ENCODE measurements at places on chromosomes 12 and 14.
A peak's percentile ranks its signal among the peaks of the same experiment; 100 is the strongest.

GRCh38 chr12:24537083-24537860, 411.6 kb downstream of the BCAT1 start:
- no peak for DNase-seq

- DNase-seq: no peak
Measured at GRCh38 chr14:62854951-62855350, 190.3 kb downstream of the KCNH5 start.

- DNase-seq: no peak
Measured at GRCh38 chr12:123645878-123646277, 12.2 kb downstream of the GTF2H3 start.

- no peak for DNase-seq
Measured at GRCh38 chr14:95318399-95319311, 1.1 kb downstream of the CLMN start.

GRCh38 chr14:58884442-58884841, 246.7 kb downstream of the DACT1 start:
- DNase-seq: no peak

DNA sequence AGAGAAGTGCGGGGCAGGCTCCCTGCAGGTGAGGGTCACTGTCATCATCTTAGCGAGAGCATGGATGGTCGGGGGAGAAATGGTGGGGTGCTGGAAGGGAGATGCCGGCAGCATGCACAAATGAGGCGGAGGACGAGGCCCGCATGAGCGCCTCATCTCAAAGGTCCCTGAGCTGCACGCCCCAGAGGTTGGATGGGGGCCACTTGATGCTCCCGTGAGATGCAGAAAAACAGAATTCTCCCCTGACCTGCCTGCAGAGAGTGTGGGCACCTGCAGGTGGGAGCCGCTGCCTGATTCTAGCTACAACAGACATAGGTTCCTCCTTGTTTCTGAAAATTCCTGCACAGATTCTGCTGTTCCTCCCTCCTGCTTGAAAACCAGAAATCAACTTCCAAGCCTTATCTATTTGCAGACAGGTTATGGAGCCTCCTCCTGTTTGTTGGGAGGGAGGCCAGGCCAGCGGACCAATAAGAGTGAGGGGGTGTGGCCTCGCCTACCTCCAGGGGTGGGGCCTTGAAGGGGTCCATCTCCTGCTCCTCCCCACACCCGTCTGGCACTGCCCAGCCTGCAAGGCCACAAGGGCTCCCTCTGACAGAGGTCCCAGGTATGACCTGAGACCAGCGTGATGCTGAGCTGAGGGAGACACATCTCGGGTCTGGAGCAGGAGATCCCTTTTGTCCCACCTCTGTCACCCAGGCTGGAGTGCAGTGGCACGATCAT, 67.2 kb downstream of the KDM2B start:
- DNase-seq: peak; percentile 18

GRCh38 chr14:102645746-102646440, 53.4 kb downstream of the RCOR1 start:
- peak; percentile 22 for DNase-seq

GRCh38 chr12:114992443-114992842, 308.5 kb upstream of the TBX3 start:
- DNase-seq: no peak

DNA sequence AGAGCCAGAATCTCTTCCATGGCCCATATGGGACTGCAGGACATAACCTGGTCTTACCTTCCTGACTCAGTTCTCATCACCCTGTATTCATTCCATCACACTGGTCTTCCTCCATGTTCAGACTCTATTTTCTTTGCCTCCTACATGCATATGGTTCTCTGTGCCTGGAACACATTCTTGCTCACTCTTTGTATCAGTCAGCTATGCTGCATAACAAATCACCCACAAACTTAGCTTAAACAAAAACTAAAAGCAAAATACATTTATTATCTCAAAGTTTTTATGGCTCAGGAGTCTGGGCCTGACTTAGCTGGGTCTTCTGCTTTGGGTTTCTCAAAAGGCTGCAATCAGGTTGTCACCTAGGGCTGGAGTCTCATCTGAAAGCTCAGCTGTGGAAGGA, 712.6 kb upstream of the TBX3 start:
- DNase-seq: no peak

DNA sequence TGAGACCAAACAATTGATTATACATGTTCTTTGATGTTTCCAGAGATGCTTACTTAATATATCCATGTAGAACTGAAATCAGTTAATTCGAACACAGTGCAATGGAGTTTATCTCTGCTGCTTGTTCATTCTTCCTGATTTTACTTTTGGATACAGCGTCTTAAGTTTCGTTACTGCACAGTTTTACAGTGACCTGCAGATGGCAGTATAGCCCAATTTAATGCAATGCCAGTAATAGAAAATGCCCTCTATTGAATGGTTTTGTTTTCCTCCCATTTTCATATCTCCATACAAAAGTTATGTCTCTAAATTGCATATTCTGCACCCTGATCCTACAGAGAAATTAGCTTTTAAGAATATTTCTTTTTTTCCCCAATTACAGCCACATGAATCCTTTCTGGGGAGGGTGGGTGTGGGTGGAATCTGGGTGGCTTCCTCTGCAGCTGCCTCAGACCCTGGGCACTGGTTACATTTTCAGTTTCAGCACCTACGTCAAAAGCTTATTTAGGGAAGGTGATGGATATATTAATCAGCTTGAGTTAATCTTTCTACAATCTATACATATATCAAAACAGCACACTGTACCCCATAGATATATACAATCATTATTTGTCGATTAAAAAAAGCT, 101.1 kb upstream of the DCD start:
- DNase-seq: peak; percentile 65

GRCh38 chr14:74980731-74981461, 21.8 kb upstream of the EIF2B2 start:
- no peak for DNase-seq

DNA sequence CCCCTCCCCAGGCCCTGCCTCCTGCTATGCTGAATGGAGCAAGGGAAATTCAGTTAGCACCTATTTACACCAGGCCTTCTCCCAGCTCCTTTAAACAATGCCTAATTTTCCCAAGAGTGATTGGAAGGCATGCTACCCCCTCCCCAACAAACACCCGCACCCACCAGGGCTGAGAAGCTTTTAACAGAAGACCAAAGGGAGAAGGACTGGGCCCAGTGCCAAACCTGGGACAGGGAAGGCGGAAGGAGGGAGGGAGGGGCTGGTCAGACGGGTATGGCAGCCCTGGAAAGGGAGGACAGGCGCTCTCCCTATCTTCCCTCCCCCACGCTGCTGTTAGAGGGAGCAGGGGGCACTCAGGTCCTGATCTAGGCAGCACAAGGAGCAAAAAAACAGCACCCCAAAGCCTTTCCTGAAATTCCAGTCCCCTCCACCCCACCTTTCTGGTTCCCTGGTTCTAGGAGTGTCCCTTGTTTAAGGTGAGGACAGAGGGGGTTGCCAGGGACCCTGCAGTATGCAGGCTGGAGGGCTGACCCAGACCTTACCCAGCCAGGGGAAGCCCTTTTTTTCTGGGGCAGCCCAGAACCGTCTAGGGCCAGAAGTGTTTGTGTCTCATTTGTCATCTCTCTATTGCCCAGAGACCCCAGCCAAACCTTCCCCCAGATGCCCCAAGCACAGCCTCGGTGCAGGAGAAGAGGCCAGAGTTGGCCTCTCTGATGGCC, 2.4 kb upstream of the KRT8 start:
- DNase-seq: no peak

DNA sequence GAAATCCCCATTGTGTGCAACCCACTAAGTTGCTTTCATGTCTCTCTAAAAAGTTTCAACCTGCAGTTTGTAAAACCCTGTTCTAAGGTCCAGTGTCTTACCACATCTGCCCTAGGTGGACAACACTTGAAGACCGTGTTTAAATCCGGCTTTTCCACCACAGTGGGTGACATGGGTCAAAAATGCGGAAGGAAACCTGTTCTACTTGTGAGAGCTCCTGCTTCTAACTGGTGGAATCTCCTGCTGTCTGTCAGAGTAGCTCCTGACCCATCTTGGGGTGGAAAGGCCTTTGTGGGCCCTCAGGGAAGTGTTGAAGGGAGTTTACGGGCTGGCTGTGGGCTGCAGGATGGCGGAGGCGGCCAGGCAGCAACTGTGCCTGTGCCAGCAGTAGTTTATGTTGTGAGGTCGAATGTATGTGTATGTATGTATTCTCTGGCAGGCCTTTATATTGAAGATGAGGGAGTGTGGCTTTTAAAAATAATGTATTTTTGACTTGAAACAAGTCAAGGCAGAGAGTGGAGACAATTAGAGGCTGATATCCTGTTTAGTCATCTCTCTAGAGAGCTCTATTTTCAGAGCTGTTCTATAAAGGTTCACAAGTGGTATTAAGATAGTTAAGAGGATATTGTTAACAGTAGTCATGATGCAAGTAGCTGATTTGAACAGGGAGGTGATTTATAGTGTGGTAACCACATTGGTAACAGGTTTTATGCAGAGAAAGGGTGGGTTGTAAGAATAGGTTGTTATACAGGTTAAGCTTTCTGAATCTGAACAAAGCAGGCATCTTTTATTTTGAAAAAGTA, 67.0 kb downstream of the PRKCH start:
- peak; percentile 84 for DNase-seq

DNA sequence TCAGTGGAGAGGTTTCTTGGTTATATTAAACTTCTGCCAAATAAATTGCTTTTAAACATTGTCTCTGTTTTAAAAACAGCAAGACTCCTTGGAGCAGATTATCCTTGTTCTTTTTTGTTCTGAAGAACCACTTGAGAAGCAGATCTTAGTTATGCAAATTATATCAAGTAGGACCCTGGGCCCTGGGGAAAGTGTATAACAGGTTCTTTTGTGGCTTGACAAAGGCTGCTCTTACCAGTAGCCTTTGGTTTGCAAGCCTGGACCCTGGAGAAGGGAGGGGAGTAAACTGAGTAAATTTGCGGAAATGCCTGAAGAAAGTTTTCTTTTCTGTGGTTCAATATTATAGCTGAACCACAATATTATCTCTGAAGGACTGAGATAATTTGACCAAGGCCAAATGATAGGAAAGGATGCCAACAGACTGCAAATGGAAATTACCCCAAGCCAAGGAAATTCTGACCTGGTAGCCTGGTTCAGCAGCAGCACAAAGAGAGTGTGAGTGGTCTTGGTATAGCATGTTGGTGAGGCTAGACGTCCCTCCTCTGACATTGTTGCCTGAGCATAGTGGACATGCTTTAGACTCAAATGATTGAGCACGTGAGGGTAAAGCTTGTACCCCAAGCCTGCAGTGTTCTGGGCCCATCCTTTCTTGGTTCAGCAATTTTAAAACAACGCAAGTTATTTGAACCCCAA, 30.4 kb upstream of the SIX1 start:
- no peak for DNase-seq

DNA sequence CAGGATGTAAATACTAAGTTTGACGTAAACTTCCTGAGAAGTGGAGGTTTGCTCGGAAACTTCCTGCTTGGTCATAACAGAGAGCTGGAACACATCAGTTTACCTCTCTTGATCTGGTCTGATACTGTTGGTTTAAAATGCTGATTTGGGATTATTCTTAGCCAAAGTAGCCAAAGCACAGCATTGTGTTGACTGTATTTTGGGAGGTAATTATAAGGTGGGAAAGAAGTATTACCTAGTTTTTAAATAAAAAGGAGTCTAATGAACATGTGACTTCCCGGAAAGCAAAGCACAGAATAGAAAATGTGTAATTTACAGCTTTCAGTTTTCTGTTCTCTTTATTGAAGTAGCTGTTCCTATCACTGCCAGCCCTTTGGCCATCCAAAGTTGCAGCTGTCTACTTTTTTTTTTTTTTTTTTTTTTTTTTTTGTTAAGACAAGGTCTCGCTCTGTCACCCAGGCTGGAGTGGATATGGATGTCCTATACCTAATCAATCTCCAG, 52.2 kb upstream of the SRP54 start:
- DNase-seq: peak; percentile 59

GRCh38 chr12:56223571-56224101, 506 bp upstream of the NABP2 start:
- no peak for DNase-seq

DNA sequence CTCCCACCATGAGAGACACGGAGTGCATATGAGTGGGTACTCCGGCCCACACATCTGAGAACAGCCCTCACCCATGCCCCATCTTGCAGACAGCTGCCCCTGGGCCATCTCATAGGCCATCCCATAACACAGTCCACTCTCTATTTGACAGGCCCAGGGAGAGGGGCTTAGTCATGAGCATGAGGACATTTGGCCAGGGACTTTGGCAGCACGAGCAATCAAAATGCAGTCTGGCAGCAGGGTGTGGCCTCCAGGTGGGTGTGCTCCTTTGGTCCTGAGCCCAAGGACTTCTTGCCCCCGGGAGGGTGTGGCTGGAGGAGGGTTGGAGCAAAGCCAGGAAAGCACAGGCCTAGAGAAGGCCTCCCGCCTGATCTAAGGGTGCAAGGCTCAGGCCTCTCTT, 25.6 kb downstream of the EMP1 start:
- no peak for DNase-seq

GRCh38 chr14:55448141-55448614, 7.8 kb upstream of the TBPL2 start:
- DNase-seq: peak; percentile 55

- DNase-seq: no peak
Measured at GRCh38 chr12:80045594-80045993, 53.7 kb upstream of the OTOGL start.

DNA sequence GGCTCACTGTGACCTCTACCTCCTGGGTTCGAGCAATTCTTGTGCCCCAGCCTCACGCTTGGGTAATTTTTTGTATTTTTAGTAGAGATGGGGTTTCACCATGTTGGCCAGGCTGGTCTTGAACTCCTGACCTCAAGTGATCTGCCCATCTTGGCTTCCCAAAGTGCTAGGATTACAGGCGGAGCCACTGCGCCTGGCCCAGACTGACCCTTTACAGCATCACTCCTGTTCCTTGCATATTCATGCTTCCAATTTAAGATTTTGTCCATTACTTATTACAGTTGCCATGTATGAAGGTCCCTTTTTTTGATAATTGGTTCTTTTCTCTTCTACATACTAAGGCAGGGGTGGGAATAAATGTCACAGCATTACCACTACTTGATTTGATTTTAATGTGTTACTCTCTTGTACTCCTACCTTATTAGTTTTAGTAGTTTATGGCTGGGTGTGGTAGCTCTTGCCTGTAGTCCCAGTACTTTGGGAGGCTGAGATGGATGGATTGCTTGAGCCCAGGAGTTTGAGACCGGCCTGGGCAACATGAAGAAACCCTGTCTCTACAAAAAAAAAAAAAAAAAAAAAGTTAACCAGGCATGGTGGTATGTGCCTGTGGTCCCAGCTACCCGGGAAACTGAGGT, 46.9 kb downstream of the ADIPOR2 start:
- no peak for DNase-seq

DNA sequence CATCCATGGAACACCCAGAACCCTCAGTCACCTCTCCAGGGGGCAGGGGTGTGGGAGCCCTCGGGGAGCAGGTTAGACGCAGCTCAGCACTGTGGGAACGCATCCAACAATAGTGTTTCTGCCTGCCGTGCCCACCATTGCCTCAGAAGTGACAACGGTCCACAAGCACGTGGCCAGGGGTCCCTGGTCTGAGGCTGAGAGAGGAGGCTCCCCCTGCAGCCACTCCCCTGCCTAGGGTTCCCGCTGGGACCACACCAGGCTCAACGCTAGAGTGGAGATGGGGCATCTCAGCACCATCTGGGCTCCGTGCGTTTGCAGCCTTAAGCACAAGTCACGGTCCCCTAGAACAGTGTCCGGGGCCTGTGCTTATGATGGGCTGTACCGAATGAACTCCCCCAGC, 62.7 kb downstream of the TESC start:
- DNase-seq: no peak

GRCh38 chr12:18224745-18225144, 36.6 kb upstream of the PIK3C2G start:
- peak; percentile 12 for DNase-seq

- DNase-seq: no peak
Measured at GRCh38 chr12:76569685-76570604, 10.4 kb upstream of the OSBPL8 start.

Measured in activated CD4-positive, alpha-beta T cell treated with anti-CD3 and anti-CD28 coated beads, Interleukin-10, Interleukin-2, amounts not matched to agents 100 ng/mL and 50 ng/mL, durations not matched to agents 16 hours and 8 hours (primary cell).